ENCODE measurements at places on chromosomes 3 and 15.

GRCh38 chr15:69119001-69119400 lies 41.4 kb upstream of the GLCE start:
- H3K4me3 ChIP-seq = no peak overlapping the region
- H3K27ac ChIP-seq = no peak overlapping the region
- no peak for DNase-seq
- H3K4me1 ChIP-seq = peaks cover 6% of the 10 kb centered on the region

DNA sequence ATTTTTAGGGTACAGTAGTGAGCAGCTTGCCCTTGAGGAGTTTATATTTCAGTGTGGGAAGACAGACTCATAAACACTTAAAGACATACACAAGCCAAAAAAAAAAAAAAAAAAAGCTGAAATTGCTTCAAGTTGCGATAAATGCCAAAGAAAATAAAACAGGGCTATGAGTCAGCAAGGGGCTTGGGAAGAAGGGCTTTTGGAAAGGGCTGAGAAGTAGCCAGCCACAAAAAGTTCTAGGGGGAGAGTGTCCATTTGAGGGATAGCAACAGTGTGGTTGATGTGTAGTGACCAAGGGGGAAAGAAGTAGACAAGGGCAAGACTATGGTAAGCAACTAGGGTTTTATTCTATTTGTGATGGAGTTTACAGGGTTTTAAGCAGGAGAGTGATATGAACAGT lies 185.5 kb downstream of the ADAMTS9 start:
- no peak overlapping the region for H3K4me3 ChIP-seq
- no peak for DNase-seq
- no peaks in the 10 kb centered on the region for H3K27me3 ChIP-seq

GRCh38 chr3:147760941-147761340 lies 351.8 kb downstream of the ZIC1 start:
- H3K4me1 ChIP-seq = no peaks in the 10 kb centered on the region
- no peak for DNase-seq
- H3K27me3 ChIP-seq = no peaks in the 10 kb centered on the region
- no peaks in the 10 kb centered on the region for H3K36me3 ChIP-seq
- no peak overlapping the region for H3K27ac ChIP-seq
- H3K4me3 ChIP-seq = no peak overlapping the region

DNA sequence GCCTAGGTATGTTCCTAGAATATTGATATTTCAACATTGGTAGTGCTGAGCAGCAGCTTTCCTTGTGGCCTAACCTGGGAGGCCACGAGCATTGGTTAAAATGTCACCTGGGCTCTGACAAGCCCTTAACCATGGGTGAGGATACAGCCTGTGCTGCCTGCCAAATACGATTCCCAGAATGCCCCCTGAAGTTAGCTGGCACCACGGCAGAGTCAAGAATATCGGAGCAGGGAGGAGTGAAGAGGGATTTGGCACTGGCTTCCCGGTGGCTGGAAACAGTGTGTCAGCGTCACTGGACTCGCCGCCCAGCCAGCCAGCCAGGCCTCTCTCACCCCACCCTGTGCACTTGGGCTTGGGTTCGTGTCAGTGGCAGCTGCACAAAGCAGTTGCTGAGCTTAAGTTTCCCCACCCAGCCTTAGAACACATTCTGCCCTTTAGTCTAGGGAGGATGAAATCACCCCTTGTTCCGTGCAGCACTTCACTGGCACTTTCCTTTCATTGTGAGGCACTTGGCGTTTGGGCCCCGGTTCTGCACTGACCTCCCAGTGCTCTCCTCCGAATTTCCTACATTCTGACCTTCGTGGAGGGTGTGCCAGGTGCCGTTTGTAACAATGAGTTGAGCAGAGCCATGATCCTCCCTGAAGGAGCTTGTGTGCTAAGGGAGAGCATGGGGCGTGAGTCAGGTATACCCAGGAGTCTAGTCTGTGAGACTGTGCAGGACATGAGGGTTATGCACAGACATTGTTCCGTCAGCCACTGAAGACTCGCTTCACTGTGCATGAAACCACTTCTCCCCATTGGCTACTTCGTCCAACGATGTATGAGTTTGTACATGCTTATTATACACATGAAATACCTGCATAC lies 152.8 kb upstream of the BHLHE40 start:
- no peak for DNase-seq
- H3K27me3 ChIP-seq = no peaks in the 10 kb centered on the region
- H3K4me1 ChIP-seq = peaks cover 94% of the 10 kb centered on the region
- peaks cover 49% of the 10 kb centered on the region for H3K36me3 ChIP-seq
- H3K4me3 ChIP-seq = peak overlapping the region; percentile 95

GRCh38 chr3:109678600-109678999 lies 341.3 kb upstream of the DPPA4 start:
- no peak overlapping the region for H3K4me3 ChIP-seq
- no peaks in the 10 kb centered on the region for H3K36me3 ChIP-seq
- H3K27me3 ChIP-seq = no peaks in the 10 kb centered on the region
- DNase-seq = no peak
- H3K27ac ChIP-seq = no peak overlapping the region

DNA sequence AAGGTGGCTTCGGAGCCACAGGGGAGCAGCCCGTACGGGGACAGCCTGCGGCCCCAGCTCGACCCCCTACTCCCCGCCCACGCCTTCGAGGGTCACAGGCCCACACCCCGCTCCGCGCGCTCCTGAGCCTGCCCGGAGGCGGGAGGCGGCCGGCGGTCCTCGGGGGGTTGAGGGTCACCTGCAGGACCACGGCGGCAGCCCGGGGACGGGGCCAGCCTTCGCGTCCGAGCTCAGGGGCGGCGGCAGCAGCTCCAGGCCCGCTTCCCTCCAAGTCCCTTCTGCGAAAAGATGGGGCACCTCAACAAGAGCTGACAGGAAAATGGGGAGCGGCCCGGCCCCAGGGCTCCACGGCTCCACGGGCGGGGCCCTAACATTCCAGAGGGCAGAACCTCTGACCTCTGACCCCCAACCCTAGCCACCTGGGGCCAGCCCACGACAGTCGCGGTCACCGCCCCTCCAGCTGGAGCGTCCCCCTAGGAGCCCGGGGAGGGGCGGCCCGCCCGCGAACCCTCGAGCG lies 428 bp downstream of the LYSMD4 start:
- H3K4me3 ChIP-seq = peak overlapping the region; percentile 78
- DNase-seq = peak; percentile 64
- H3K36me3 ChIP-seq = peaks cover 4% of the 10 kb centered on the region
- no peak overlapping the region for H3K27ac ChIP-seq

GRCh38 chr3:4228295-4228694 lies 74.9 kb upstream of the SETMAR start:
- H3K27me3 ChIP-seq = no peaks in the 10 kb centered on the region
- H3K4me1 ChIP-seq = no peaks in the 10 kb centered on the region
- no peaks in the 10 kb centered on the region for H3K36me3 ChIP-seq
- no peak for DNase-seq

DNA sequence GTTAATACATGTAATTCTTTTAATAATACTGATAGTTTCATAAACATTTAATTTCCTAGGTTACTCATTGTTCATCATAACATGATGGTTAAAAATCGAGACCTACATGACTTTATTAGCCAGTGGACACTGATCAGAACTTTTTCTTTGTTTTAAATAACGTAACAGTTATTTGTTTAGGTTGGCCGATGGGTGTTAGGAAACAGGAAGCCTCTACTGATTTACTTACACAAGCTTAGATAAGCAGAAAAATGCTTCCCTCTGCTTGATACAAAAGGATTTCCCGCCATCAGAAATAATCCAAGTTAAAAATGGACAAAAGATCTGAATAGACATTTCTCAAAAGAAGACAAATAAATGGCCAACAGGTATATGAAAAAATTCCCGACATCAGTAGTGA lies 16.6 kb upstream of the APH1B start:
- H3K27ac ChIP-seq = no peak overlapping the region
- peaks cover 3% of the 10 kb centered on the region for H3K4me1 ChIP-seq
- no peak for DNase-seq
- no peaks in the 10 kb centered on the region for H3K27me3 ChIP-seq
- peaks cover 36% of the 10 kb centered on the region for H3K36me3 ChIP-seq

- H3K36me3 ChIP-seq = no peaks in the 10 kb centered on the region
- H3K27ac ChIP-seq = peak overlapping the region; percentile 88
- peaks cover 2% of the 10 kb centered on the region for H3K27me3 ChIP-seq
- peak overlapping the region; percentile 91 for H3K4me3 ChIP-seq
- H3K4me1 ChIP-seq = peaks cover 36% of the 10 kb centered on the region
These were observed 9.1 kb upstream of the GNAI2 start for GRCh38 chr3:50226888-50227389.

DNA sequence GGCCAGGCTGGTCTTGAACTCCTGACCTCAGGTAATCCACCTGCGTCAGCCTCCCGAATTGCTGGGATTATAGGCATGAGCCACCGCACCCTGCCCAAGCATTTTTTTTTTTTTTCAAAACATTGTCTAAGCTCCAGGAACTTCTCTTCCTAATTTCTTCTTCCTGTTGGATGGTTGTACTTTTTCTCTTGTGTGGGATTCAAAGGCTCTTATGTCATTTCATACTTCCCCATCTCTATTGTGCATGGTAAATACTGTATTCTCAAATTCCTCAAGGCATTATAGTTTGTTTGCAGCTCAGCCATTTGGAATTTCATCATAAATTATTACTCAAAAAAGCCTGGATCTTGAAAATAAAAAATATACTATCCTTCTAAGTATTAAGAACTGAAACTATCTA lies 199.1 kb upstream of the GADL1 start:
- no peaks in the 10 kb centered on the region for H3K36me3 ChIP-seq
- no peak overlapping the region for H3K4me3 ChIP-seq
- no peak for DNase-seq
- H3K4me1 ChIP-seq = no peaks in the 10 kb centered on the region

- H3K27me3 ChIP-seq = peaks cover 11% of the 10 kb centered on the region
- H3K27ac ChIP-seq = no peak overlapping the region
- peaks cover 16% of the 10 kb centered on the region for H3K4me1 ChIP-seq
- no peak overlapping the region for H3K4me3 ChIP-seq
- no peak for DNase-seq
These were observed 22.9 kb downstream of the PDIA5 start for GRCh38 chr3:123089611-123090331.
